Placental pericyte (primary cell): ENCODE measurements at places on chromosomes 7 and 10. TPM values are rescaled to one million over a fixed set of nuclear protein-coding genes. Genes with fewer than 3 reads are reported as not detected.

Gene TET1
- 7.3 and 8.1 TPM in 2 replicates for total RNA-seq

Gene LIPJ
- not detected in 2 replicates for total RNA-seq

Gene STEAP1B
- total RNA-seq: 2.2 and 8.4 TPM in 2 replicates

Gene SFRP5
- total RNA-seq: not detected in 2 replicates

Gene ASZ1
- total RNA-seq: not detected in 2 replicates

Gene SMIM30
- 14.9 and 45.1 TPM in 2 replicates for total RNA-seq

Gene TLX1
- total RNA-seq: not detected in 2 replicates

Gene PLOD3
- total RNA-seq: 101 and 108 TPM in 2 replicates

Gene PNLIPRP2
- not detected in 2 replicates for total RNA-seq

Gene GIMAP6
- total RNA-seq: 0.14 TPM in 1 of 2 replicates, not detected in the other

Gene PAX4
- total RNA-seq: not detected in 2 replicates

Gene GNAT3
- not detected in 2 replicates for total RNA-seq

Gene SPDYE8
- not detected in 2 replicates for total RNA-seq

Gene ZNF32
- 18.8 and 22.2 TPM in 2 replicates for total RNA-seq

Gene PPP1R9A
- 0.14 and 1.1 TPM in 2 replicates for total RNA-seq

Gene MSS51
- total RNA-seq: 1.5 and 1.9 TPM in 2 replicates

Gene H2BK1
- total RNA-seq: not detected in 2 replicates

Gene BLNK
- total RNA-seq: not detected in 2 replicates

Gene TMEM229A
- total RNA-seq: not detected in 2 replicates

Gene FRAT1
- 0.86 and 1.8 TPM in 2 replicates for total RNA-seq

Gene PON1
- total RNA-seq: not detected in 2 replicates

Gene ADAMTS14
- 2.2 and 12.5 TPM in 2 replicates for total RNA-seq

Gene RFC2
- total RNA-seq: 10.5 and 42.2 TPM in 2 replicates

Gene GRM3
- total RNA-seq: not detected in 2 replicates

Gene CABCOCO1
- 0.14 and 0.22 TPM in 2 replicates for total RNA-seq
